ENCODE measurements at places on chromosomes 4 and X. TPM values are rescaled to one million over a fixed set of nuclear protein-coding genes. Genes with fewer than 3 reads are reported as not detected.

Gene AFF2
- total RNA-seq: 12.6 TPM

Gene GPC4
- 69.0 TPM for total RNA-seq

Gene CSAG2
- 0.40 TPM for total RNA-seq

Gene S100P
- 80.8 TPM for total RNA-seq

Gene SGMS2
- 79.0 TPM for total RNA-seq

Gene SPOCK3
- total RNA-seq: 7.1 TPM

Gene CLGN
- total RNA-seq: 3.0 TPM

Gene VMA21
- total RNA-seq: 40.7 TPM

Gene PCDH10
- total RNA-seq: 61.9 TPM

Gene DCAF8L2
- not detected for total RNA-seq

Gene MAD2L1
- total RNA-seq: 37.4 TPM

Gene ADH1A
- total RNA-seq: 6.4 TPM

- H3K27me3 ChIP-seq: no peaks in the 10 kb centered on the region
- DNase-seq: no peak
- H3K36me3 ChIP-seq: peaks cover 37% of the 10 kb centered on the region
- peaks cover 6% of the 10 kb centered on the region for H3K4me1 ChIP-seq
- no peak overlapping the region for H3K27ac ChIP-seq
Measured at GRCh38 chr4:98474408-98474844, 184.0 kb downstream of the TSPAN5 start.

GRCh38 chr4:13559413-13559812, 15.1 kb upstream of the NKX3-2 start:
- no peaks in the 10 kb centered on the region for H3K36me3 ChIP-seq
- peaks cover 7% of the 10 kb centered on the region for H3K27me3 ChIP-seq
- H3K4me3 ChIP-seq: no peak overlapping the region

- H3K27ac ChIP-seq: peak overlapping the region; percentile 96
- H3K4me3 ChIP-seq: peak overlapping the region; percentile 89
- no peak for DNase-seq
- peaks cover 3% of the 10 kb centered on the region for H3K4me1 ChIP-seq
Measured at GRCh38 chrX:120485315-120485637, 16.2 kb upstream of the LAMP2 start.

DNA sequence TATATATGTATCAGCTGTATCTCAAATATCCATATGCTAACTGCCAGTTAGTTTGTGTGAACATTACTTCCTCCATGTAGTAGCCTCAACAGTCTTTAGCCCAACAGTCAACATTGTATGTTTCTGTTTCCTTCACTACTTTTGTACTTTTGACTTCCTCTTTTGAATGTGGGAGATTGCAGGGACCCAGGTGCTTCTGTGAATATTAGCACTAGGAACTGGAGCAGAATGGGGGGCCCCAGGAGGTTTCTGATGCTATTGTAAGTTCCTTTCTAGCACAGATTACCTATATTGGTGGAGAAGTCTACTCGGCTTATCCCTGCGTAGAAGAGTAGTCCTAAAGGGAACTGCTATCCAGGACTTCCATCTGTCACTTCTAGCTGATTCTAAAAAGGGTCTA, 2.3 kb downstream of the PLAC8 start:
- H3K27me3 ChIP-seq: peaks cover 10% of the 10 kb centered on the region
- H3K36me3 ChIP-seq: no peaks in the 10 kb centered on the region

- no peak overlapping the region for H3K27ac ChIP-seq
- peaks cover 30% of the 10 kb centered on the region for H3K36me3 ChIP-seq
- H3K4me3 ChIP-seq: no peak overlapping the region
- H3K27me3 ChIP-seq: no peaks in the 10 kb centered on the region
- no peak for DNase-seq
Measured at GRCh38 chr4:4472344-4472958, 69.4 kb downstream of the STX18 start.

GRCh38 chrX:109049416-109049815, 313.1 kb upstream of the IRS4 start:
- H3K4me3 ChIP-seq: no peak overlapping the region
- no peak overlapping the region for H3K27ac ChIP-seq
- no peaks in the 10 kb centered on the region for H3K36me3 ChIP-seq
- no peaks in the 10 kb centered on the region for H3K4me1 ChIP-seq
- no peak for DNase-seq

GRCh38 chr4:168908093-168908492, 102.0 kb downstream of the CBR4 start:
- H3K4me1 ChIP-seq: peaks cover 24% of the 10 kb centered on the region
- DNase-seq: no peak
- peaks cover 23% of the 10 kb centered on the region for H3K36me3 ChIP-seq
- no peak overlapping the region for H3K4me3 ChIP-seq

DNA sequence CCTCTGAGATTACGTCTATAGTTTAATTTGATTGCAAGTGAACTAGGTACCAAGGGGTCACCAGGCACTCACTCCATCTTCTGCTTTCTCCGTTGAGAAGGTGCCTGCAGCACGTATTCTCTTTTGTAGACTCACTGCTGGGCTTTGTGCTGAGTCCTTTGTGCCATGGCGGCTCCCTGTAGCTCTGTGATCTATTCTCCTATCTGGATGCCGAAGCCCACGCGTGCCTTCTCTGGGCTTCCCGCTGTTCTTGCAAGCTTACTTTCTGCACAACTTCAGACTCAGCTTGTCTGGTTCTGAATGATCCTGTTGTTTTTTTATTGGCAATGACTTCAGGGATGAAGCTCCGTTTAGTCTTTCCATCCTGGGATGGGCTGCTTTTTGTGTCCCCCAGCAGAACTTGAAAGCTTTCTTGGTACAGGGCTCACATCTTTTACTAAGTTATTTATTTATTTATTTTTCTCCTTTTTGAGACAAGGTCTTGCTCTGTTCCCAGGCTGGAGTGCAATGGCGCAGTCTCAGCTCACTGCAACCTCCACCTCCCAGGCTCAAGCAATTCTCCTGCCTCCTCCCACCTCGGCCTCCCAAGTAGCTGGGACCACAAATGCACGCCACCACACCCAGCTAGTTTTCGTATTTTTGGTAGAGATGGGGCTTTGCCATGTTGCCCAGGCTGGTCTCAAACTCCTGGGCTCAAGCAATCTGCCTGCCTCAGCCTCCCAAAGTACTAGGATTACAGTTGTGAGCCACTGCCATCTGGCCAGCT, 100.9 kb upstream of the NKX1-1 start:
- H3K36me3 ChIP-seq: no peaks in the 10 kb centered on the region
- H3K4me1 ChIP-seq: peaks cover 10% of the 10 kb centered on the region
- H3K4me3 ChIP-seq: no peak overlapping the region
- DNase-seq: peak; percentile 27
- no peak overlapping the region for H3K27ac ChIP-seq
- H3K27me3 ChIP-seq: peaks cover 35% of the 10 kb centered on the region

DNA sequence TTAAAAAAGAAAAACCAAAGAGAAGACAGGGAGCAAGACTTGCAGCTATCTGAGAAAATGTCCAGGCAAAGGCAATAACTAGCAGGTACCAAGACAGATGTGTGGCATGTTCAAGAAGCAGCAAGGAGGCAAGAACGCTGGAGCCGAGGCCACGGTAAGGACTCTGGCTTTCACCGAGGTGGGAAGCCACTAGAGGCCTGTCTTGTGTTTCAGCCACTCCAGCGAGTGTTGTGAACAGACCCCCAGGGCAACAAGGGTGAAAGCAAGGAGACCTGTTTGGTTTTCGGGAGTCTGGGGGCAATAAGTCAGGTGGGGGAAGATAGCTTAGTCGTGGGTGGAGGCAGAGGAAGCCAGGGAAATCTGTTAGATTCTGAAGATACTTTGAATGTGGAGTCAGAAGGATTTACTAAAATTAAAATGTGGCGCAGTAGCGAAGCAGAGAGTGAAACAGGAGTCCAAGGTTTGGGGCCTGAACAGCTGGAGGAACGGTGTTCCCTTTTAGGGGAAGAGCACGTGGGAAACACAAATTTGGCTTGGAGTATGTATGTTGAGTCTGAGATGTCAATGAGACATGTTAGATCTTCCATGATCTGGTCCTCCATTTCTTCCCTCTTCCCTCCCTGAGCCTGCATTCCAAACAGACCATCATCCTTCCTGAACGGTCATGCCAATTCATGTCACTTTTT, 3.1 kb downstream of the WDR1 start:
- peak overlapping the region; percentile 72 for H3K4me3 ChIP-seq
- no peak for DNase-seq
- H3K36me3 ChIP-seq: peaks cover 38% of the 10 kb centered on the region

DNA sequence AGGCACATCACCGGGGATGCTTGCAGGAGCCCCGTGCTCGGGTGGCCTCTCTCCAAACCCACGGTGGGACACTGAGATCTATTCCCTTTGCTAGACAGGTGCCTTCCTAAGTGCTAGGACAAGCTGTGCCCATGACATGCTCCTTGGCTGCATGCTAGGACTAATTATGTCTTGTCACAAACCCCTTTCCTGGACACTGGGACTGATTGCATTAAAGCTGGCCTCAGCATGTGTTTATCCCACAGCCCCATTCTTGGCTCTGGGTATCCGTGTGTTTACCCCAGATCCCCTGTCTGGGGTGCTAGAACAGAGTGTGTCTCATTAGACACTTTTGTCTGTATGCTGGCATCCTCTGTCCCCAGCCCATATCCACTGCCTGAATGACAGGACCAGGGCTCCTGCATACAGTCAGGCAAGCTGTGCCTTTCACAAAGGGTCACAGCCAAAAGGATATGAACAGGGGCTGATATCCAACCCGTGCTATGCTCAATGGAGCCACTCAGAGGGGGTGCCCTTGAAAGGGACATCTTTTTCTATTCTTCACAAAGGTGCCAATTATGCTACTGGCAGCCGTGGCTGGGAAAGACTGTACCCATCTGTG, 9.2 kb upstream of the IQSEC2 start:
- no peak for DNase-seq
- H3K4me3 ChIP-seq: no peak overlapping the region
- no peak overlapping the region for H3K27ac ChIP-seq
- peaks cover 12% of the 10 kb centered on the region for H3K4me1 ChIP-seq

GRCh38 chrX:69229436-69229835, 64.2 kb upstream of the PJA1 start:
- H3K36me3 ChIP-seq: no peaks in the 10 kb centered on the region
- H3K27me3 ChIP-seq: peaks cover 5% of the 10 kb centered on the region
- H3K4me1 ChIP-seq: no peaks in the 10 kb centered on the region
- no peak for DNase-seq

DNA sequence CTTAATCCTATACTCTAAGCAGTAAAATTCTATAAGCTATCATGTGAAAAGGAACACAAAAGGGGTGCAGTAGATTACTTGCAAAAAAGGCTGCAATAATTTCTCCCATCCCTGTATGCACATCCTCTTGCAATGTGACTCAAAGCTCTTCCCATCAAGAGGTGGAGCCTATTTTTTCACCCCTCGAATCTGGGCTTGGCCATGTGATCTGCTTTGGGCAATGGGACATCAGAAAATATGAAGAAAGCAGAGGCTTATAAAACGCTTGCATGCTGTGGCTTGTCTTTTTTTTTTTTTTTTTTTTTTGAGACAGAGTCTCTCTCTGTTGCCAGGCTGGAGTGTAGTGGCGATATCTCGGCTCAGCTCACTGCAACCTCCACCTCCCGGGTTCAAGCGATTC, 33.0 kb downstream of the GEMIN8 start:
- H3K4me3 ChIP-seq: no peak overlapping the region
- H3K4me1 ChIP-seq: no peaks in the 10 kb centered on the region
- H3K27ac ChIP-seq: no peak overlapping the region
- H3K36me3 ChIP-seq: no peaks in the 10 kb centered on the region
- no peak for DNase-seq

DNA sequence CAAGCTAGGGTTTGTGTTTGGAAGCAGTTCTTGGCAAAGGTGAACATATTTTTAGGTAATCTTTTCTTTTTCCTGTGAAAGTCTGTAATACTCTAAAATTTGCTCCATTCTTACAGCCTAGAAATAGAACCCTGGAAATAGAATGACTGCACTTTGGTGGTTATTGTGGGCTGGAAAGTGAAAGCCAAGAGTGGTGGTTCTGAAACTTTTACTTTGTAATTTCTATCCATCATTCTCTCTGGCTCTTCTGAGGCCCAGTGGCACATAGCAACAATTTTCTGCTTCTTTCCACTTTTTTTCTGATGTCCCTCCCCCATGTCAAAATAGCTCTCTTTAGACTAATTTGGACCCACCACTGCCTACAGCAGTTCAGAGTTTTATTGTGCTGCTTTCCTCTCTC, 300.4 kb upstream of the RPS6KA3 start:
- H3K36me3 ChIP-seq: no peaks in the 10 kb centered on the region
- no peaks in the 10 kb centered on the region for H3K4me1 ChIP-seq
- H3K27me3 ChIP-seq: no peaks in the 10 kb centered on the region
- no peak overlapping the region for H3K4me3 ChIP-seq
- DNase-seq: no peak

DNA sequence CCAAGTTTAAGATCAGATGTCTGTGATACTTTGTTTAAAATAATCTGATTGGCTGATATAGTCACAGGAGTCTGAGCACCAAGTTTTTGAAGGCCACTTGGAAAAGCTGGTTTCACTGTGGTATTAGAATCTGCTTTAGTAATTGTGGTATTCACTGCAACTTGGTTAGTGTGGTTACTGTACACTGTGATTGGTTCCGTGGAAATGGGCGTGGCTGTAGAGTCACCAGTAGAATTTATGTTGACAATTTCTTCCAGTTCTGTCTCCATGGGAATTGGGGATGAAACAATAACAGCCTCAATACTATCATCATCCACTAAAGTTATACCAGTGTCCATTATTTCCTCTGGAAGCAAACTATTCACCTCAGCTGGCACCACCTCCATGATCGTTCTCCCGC, 26.2 kb downstream of the LIN54 start:
- no peak overlapping the region for H3K27ac ChIP-seq
- no peak overlapping the region for H3K4me3 ChIP-seq
- no peak for DNase-seq
- peaks cover 16% of the 10 kb centered on the region for H3K36me3 ChIP-seq
- no peaks in the 10 kb centered on the region for H3K4me1 ChIP-seq

- H3K27ac ChIP-seq: no peak overlapping the region
- no peaks in the 10 kb centered on the region for H3K4me1 ChIP-seq
- H3K27me3 ChIP-seq: no peaks in the 10 kb centered on the region
- no peaks in the 10 kb centered on the region for H3K36me3 ChIP-seq
- H3K4me3 ChIP-seq: no peak overlapping the region
Measured at GRCh38 chr4:178339769-178340168, 897.5 kb upstream of the AGA start.
